ENCODE measurements at places on chromosomes 5 and 9. TPM values are rescaled to one million over a fixed set of nuclear protein-coding genes. Genes with fewer than 3 reads are reported as not detected.

DNA sequence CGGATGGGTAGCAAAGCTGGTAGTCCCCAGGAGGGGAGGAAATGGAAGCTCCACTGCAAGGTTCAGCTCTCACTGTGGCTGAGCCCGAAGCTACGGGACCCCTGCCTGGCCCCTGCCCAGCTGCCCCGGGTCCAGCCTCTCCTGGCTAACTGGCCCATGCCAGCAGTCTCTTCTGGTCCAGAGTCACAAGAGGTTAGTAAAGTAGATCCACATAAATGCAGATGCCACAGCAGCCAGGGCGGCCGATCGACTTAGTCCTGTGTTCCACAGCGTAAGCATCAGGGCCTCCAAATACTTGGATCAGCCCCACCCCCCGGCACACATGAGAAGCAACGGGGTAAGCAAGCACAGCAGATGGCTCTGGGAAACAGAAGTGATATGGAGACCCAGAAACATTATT is 42.1 kb downstream of the MRPL36 start:
- peak; percentile 2 for DNase-seq

- no peak for DNase-seq
These were observed 257.0 kb upstream of the PRR16 start for GRCh38 chr5:120207129-120207528.

DNA sequence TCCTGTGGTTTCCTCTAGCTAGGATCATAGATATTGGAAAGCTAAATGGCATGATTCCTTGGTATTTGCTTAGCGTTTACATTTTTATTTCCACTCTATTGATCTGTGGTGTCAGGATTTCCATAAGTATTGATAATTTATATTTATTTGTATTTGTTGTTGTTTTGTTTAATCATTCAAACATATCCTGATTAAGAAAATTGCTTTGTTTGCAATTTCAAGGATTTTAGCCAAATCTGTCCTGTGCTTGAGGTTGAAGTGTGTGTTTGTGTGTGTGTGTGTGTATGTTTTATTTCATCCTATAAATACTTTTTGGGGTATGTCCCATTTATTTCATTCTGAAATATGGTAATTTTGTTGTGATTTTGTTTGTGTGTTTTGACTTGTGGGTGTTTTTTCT is 1884.1 kb upstream of the CDH6 start:
- DNase-seq, result no peak

Gene FOXE1
- 0.03 TPM for total RNA-seq

DNA sequence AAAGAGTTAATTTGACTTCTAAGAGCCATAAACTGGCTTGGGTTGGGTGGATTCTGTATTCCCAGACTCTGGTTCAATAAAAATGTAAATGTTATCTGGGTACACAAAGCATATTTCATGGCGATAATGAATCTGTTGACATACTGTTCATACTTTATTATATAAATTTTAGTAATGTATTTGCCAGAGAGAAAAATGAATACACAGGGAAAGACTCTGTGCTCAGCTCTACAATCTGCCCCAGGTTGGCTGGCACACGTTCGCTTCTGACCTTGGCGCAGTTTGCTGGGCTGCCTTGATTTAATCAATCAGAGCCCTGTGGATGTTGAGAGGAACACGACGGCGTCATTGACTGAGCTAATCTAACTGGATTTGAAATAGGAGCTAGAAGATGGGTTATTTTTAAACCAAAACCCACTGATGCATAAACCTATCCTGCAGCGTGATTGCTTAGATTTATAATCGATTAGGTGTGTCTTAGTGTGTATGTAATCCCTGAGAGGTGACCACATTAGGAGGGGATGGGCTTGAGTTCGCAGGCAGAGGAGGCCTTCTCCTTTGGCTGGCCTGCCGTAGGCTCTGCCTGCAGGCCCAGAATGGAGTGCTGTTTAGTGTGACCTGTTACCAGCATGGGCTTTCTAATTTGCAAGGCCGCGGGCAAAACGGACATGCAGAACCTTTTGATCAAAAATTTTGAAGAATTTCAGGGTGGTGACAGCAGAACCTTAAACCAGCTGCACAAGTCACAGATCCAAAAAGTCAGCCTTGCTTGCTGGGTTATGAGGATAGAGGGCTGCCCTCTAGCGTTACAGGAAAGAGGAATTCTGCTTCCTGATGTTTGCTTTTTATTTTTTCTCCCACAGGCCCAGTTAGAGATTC is 3.9 kb upstream of the ADCY2 start:
- DNase-seq, result no peak

- DNase-seq, result no peak
These were observed 63.3 kb downstream of the INSL6 start for GRCh38 chr9:5122116-5122515.

DNA sequence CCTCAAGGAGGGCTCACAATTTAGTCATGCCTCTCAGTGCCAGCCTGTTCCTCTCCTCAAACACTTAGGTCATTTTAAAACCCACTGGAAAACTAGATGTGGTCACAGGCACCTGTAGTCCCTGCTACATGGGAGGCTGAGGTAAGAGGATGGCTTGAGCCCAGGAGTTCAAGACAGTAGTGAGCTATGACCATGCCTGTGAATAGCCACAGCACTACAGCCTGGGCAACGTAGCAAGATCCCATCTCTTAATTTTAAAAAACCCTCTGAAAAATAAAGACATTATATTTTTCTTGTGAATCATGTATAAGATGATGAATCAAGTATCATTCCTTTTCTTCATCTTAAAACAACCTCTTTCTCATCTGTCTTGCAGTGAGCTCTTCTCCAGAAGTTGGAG is 45.8 kb downstream of the KLF4 start:
- no peak for DNase-seq

All from pancreas (tissue), 10 donors.